ENCODE measurements at places on chromosomes 11 and 22.

- DNase-seq = no peak
These were observed 1.7 kb downstream of the NCF4 start for GRCh38 chr22:36862251-36863242.

- no peak for DNase-seq
These were observed 31.0 kb upstream of the HMOX1 start for GRCh38 chr22:35349704-35350538.

DNA sequence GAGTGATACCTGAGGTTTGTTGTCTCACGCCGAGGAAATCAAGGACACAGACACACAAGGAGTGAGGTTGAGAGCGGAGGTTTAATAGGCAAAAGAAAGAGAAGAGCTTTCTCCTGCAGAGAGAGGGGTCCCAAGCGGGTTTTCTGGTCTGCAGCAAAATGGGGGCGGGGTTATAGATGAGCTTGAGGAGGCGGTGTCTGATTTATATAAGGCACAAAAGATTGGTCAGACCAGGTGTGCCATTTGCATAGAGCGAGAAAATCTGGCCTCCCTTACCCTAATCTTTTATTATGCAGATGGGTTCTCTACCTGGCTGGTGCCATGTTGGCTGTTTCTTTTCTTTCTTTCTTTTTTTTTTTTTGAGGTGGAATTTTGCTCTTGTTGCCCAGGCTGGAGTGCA lies 11.8 kb downstream of the C11orf96 start:
- no peak for DNase-seq

DNA sequence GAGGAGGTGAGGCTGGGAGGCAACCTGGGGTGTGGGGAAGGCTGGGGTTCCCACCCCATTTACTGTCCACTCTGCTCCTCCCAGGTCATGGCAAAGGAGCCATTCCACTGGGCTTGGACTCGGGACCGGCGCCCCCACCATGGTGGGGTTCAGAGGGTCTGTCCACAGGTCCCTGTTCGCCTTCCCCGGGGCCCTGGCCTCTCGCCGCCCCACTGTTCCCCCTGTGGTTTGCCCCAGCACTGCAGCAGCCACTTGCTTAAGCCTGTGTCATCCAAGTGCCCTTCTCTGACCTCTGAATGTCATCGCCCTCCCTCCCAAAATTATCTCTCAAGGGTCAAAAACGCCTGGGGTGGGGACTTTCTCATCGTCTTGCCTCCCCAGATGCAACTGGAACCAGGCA lies 2.6 kb downstream of the SPDYC start:
- DNase-seq = no peak

DNA sequence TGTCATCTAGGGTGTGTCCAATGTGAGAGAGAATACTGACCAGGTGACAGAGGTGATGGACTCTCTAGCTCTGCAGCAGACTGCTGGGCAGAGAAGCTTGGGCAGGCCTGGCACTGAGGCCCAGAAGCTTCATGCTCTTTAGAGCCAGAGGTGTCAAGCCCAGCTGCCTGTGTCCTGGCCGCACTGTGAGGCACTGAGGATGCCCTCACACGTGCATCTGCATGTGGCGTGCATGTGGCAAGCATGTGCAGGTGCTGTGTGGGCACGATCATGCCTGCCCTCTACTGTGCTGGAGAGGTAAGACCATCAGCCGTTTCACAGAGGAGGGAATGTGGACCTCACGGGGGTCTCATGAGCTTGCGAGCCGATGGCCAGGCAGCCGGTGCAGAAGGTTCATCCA lies 15.8 kb upstream of the TXNRD2 start:
- no peak for DNase-seq

DNA sequence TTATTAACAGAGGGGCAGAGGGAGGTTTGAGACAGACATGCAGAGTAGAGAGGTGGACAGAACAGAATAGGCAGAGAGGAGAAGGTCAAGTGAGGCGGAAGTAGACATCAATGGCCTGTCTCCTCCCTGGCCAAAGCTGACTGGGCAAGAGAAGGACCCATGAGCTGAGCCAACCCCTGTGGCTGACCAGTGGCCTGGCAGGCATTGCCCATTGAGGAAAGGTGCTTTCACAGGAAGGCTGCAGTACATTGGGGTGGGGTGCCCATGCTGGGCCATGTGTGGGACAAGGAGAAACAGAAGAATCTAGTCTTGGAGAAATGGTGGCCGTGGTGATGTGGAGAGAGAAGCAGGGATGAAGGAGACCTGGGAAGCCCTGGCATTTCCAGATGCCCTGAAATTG lies 76.0 kb downstream of the MYEOV start:
- no peak for DNase-seq

- DNase-seq = no peak
These were observed 797 bp downstream of the THY1 start for GRCh38 chr11:119421941-119422808.

DNA sequence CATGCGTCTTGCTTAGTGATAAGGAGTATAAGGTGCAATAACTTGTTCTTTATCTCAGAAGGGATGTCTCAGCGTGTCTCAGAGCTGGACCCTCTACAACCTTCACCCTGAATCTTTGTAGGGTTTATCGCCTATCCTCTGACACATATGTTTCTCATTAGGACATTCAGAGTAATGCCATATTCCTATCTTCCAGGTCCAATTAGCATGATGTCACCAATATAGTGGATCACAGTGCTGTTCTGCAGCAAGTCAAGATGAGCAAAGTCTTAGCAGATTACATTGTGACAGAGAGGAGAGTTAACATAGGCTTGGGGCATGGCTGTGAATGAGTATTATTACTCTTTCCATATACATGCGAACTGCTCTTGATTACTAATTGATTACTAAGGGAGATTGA lies 110.3 kb upstream of the CLPB start:
- no peak for DNase-seq

DNA sequence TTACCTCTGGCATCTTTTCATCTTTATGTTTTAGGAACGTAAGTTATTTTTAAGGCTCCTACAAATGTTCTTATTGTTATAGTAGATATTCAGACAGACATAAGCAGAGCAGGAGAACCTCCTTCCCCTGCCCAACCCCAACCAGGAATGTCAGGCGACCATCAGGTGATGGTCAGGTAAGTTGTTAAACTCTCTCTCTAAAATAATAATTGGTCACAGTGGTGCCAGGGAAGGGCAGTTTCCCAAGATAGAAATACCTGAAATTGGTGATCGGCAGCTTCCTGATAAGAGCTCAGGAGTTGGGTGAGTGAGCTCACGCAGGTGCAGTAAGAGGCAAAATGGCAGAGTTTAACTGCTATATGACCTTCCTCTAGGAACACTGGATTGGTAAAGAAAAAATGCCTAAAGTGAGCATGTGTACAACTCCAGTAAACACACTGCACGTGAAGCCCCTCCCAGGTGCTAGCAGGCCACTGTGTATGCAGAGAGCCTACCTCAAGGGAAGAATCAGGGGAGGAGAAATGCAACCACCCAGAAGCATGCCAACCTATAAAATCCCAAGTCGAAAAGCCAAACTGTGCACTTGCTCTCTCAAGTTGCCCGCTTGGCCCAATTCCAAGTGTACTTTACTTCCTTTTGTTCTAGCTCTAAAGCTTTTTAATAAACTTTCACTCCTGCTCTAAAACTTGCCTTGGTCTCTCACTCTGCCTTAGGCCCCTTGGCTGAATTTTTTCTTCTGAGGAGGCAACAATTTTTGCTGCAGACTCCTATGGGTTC lies 273.9 kb downstream of the SBF2 start:
- DNase-seq = no peak

DNA sequence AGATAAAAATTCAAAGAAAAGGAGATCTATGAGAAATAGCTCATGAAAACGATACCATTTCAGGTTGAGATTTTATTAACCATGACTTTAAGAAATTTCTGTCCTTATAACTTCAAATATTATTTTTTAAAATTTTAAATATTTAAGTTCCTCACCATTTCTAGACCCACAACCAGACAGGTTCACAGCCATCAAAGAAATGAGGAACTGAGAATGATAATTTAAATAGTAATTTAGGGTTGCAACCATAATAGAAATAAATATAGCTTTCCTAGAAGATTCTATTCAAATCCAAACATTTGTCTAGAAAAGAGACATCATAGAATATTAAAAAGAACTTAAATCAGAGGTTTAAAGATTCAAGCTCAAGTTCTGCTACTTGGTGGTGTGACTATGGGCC lies 5.9 kb upstream of the VWA5A start:
- no peak for DNase-seq

GRCh38 chr11:111823131-111823530 lies 48.2 kb downstream of the ALG9 start:
- DNase-seq = no peak

DNA sequence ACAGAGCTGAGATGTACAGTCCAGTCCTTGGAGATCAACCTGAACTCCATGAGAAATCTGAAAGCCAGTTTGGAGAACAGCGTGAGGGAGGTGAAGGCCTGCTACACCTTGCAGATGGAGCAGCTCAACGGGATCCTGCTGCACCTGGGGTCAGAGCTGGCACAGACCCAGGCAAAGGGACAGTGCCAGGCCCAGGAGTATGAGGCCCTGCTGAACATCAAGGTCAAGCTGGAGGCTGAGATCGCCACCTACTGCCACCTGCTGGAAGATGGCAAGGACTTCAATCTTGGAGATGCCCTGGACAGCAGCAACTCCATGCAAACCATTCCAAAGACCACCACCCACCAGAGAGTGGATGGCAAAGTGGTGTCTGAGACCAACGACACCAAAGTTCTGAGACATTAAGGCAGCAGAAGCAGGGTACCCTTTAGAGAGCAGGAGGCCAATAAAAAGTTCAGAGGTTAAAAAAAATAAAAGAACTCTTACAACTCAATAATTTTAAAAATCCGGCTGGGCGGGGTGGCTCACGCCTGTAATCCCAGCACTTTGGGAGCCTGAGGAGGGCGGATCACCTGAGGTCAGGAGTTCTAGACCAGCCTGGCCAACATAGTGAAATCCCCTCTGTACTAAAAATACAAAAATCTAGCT lies 69.9 kb upstream of the RTL6 start:
- no peak for DNase-seq

GRCh38 chr11:126707498-126707897 lies 293.1 kb downstream of the KIRREL3 start:
- DNase-seq = no peak

DNA sequence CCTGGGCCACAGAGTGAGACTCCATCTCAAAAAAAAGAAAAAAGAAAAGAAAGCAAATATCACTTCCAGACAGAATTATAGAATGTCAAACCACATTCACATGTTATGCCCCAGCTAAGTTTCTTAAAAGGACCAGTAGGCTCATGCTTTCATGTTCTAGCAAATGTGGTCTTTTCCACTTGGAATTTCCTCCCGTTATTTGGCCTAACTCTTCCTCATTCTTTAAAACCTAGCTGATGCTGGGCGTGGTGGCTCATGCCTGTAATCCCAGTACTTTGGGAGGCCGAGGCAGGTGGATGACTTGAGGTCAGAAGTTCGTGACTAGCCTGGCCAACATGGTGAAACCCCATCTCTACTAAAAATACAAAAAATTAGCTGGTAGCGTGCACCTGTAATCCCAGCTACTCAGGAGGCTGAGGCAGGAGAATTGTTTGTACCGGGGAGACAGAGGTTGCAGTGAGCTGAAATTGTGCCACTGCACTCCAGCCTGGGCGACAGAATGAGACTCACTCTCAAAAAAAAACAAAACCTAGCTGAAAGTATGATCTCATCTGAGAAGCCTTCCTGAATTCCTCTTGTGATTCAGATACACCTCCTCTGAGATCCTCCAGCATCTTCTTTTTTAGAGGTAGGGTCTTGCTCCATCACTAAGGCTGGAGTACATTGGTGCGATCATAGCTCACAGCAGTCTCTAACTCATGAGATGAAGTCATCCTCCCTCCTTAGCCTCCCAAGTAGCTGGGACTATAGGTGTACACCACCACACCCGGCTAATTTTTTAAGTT lies 50.4 kb downstream of the FCHSD2 start:
- no peak for DNase-seq

DNA sequence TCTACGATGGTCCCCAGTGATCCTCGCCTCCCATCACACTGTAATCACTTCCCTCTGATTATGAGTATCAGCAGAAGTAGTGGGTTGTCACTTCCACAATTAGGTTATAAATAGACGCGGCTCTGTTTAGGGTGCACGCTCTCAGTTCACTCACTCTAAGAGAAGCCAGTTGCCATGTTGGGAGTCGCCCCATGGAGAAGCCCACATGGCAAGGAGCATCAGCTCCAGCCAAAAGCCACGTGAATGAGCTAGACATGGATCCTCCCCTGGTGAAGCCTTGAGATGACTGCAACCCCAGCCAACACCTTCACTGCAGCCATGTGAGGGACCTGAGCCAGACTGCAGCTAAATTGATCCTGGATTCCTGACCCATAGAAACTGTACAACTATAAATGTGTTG lies 26.4 kb upstream of the MYOD1 start:
- DNase-seq = no peak

DNA sequence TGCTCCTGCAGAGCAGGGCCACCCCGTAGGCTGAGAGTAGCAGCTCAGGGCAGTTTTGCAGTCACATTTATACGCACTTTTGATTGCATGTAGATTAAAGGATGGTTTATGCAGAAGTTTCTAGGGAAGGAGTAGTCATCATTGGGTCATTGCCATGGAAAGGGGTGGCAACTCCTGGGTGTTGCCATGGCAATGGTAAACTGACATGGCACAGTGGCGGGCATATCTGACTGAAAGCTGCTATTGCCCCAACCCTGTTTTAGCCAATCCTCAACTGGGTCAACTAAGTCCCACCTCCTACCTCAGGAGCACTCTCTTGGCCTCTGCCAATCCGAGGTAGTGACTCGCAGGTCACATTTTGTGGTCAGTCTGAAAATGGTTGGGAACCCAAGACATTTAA lies 2.4 kb upstream of the ARSA start:
- DNase-seq = no peak

DNA sequence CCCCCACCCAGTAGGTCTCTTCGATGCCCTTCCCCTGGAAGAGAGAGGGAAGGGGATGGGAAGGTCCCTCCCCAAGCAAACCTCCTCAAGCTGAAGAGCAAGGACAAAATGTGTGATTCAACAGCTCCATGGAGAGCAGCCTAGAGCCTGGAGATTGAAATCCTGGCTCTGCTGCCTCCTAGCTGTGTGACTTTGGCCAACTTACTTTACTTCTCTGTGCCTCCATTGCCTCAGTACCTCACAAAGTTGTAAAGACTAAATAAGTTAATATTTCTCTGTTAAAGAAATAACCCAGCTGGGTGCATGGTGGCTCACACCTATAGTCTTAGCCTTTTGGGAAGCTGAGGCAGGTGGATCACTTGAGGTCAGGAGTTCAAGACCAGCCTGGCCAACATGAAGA lies 21.1 kb upstream of the LRRC32 start:
- DNase-seq = no peak

- no peak for DNase-seq
These were observed 50.8 kb upstream of the PRDM11 start for GRCh38 chr11:45095691-45096010.

- DNase-seq = no peak
These were observed 4.9 kb downstream of the SLCO2B1 start for GRCh38 chr11:75155570-75156422.

Data from HS-5 (cell line).